GM23248 (cell line): ENCODE measurements at places on chromosomes 5 and 9. TPM values are rescaled to one million over a fixed set of nuclear protein-coding genes. Genes with fewer than 3 reads are reported as not detected.

Gene AGXT2
- polyA plus RNA-seq, result not detected in 2 replicates

Gene CYLC2
- polyA plus RNA-seq, result not detected in 2 replicates

Gene BASP1
- polyA plus RNA-seq, result 58.4 and 60.4 TPM in 2 replicates

Gene IL31RA
- 0.08 TPM in 1 of 2 replicates, not detected in the other for polyA plus RNA-seq

Gene CCL27
- 0.48 and 0.50 TPM in 2 replicates for polyA plus RNA-seq

Gene PLAC8L1
- 0.41 and 0.56 TPM in 2 replicates for polyA plus RNA-seq

Gene TPM2
- 3,527 and 3,584 TPM in 2 replicates for polyA plus RNA-seq

Gene TEX10
- 19.6 and 20.9 TPM in 2 replicates for polyA plus RNA-seq

- no peak for DNase-seq
Measured at GRCh38 chr5:19235101-19235584, 752.9 kb downstream of the CDH18 start.

GRCh38 chr5:57486027-57486602 is 3.5 kb upstream of the ACTBL2 start:
- no peak for DNase-seq

DNA sequence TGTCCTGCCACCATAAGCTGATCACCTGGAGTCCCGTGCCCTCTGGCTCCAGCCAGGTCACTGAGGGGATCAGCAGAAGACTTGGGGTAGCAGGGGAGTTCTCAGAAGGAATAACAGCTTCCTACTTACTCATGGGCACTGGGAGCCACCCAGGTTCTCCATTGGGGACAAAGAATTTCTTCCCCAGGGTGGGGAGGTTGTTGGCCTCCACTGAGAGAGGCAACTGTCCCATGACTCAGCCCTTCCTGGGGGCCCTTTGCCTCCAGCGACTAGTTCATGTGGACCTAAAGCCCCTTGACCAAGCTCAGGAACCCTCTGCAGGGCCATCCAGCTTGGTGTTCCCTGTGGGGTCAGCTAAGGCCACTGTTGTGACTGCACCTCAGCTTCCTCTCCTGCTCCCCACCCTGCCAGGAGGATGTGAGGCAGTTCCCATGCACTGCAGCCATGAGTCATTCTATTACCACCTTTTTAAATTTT is 175.0 kb downstream of the AUH start:
- peak; percentile 79 for DNase-seq

DNA sequence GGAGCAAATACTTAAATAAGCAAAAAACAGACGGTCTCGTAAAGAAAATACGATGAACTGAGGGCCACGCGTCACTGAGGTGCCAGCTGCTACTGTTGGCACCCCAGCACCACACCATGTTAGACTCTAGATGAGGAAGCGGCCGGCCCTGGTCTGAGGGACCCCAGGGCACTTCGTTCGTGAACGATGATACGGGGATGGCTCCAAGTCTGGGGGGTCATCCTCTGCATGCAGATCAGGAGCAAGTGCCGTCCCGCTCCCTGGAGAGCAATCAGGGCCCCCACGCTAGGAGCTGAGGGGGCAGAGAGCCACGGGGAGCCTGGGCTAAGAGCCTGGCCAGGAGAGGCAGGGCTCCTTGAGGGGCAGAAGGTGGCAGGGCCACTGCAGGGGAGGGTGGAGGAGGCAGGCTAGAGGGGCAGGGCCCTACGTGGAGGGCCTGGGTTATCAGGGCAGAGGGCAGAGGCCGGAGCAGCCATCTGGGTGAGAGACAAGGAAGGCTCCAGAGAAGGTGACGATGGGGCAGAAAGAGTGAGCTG is 24.1 kb downstream of the SARDH start:
- no peak for DNase-seq

GRCh38 chr5:11477786-11478185 is 426.5 kb downstream of the CTNND2 start:
- no peak for DNase-seq

DNA sequence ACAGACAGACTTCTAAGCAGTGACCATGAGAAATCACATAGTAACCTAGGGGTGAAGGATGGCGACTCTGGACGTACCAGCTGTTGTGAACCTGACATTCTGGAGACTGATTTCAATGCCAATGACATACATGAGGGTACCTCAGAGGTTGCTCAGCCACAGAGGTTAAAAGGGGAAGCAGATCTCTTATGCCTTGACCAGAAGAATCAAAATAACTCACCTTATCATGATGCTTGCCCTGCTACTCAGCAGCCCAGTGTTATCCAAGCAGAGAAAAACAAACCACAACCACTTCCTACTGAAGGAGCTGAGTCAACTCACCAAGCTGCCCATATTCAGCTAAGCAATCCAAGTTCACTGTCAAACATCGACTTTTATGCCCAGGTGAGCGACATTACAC is 38.0 kb upstream of the CCDC152 start:
- no peak for DNase-seq

- DNase-seq, result no peak
Measured at GRCh38 chr9:70262366-70262765, 3.6 kb downstream of the SMC5 start.

DNA sequence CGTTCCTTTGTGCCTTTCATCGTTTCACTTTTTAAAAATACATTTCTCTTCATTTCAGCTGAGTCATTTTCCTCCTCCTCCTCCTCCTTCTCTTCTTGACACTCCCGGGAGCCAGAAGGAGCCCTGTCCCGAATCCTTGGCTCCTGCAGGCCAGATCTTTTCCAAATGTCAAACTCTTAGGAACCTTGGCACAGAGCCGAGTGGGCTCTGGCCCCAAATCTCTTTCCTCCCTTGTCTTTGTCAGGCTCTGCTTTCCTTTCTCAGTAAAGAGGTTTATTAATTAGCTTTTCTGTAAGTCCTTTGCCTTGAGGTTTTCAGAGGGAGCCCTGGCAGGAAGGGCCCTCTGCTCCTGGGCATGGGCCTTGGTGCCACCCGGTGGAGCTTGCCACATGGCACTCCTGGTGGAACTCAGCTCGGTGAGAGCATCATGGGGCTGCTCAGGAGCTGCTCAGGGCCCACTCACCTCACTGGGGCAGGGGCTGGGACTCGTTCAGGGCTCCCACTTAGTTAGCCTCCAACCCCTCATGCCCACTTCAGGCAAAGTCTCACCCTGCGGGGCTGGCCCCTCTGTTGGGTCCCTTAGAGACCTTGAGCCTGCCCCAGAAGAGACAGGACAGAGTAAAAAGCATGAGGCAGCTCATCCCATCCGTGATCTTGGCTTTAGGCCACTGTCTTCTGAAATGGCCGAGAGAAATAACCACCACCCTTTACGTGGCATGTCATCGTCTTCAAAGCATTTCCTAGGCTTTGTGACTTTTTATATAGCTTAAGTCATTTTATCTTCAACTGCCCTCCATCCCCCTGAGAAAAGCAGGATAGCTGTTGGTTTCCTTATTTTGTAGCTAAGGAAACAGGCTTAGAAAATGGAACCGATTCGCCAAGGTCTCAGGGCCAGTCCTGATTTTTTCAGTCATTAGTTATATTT is 17.1 kb downstream of the STC2 start:
- DNase-seq, result peak; percentile 63

GRCh38 chr5:66551945-66552344 is 44.2 kb upstream of the MAST4 start:
- DNase-seq, result peak; percentile 33

GRCh38 chr5:17878541-17878940 is 244.3 kb downstream of the TAF11L14 start:
- DNase-seq, result no peak

GRCh38 chr5:154475591-154476353 is 2.3 kb downstream of the HAND1 start:
- no peak for DNase-seq

GRCh38 chr5:20017021-20017420 is 29.0 kb upstream of the CDH18 start:
- DNase-seq, result no peak

- DNase-seq, result no peak
Measured at GRCh38 chr9:38380872-38381534, 11.5 kb upstream of the ALDH1B1 start.

DNA sequence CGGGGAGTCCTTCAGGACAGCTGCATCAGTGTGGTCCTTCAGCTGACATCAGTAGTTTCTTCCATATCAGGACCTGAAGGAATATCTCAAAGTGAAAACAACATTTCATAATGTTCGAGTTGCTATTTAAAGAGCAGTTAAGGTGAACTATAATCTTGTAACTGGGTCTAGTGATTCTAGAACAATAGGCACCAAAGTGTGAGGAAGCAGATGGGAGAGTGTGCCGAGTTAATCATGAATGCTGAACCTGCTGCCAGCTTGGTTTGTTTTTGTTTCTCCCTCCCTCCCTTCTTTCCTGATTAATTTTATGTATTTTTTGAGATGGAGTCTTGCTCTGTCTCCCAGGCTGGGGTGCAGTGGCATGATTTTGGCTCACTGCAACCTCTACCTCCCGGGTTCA is 3.6 kb upstream of the PTGR1 start:
- DNase-seq, result no peak

GRCh38 chr9:85079349-85079748 is 409.8 kb downstream of the NTRK2 start:
- DNase-seq, result no peak

GRCh38 chr9:17900606-17901005 is 321.7 kb downstream of the SH3GL2 start:
- DNase-seq, result no peak

- DNase-seq, result peak; percentile 78
Measured at GRCh38 chr5:32869216-32869615, 158.1 kb downstream of the NPR3 start.

DNA sequence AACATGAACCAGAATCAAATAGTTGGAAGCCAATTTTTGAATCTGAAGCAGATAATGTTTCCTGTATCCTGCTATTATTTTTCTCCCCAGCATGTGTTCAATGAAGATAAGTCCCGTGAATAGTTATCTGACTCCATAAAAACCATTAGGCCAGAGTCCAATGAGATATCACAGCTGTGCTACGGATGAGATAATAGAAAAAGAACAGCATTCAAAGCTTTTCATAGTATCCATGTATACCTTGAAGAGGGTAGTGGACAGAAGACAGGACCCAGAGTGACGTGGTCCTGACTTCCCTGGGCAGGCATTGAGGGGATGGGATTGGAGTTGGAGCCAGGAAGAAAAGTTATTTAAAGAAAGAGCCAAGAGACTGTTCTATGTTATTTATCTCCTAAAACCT is 50.7 kb upstream of the C6 start:
- no peak for DNase-seq

- no peak for DNase-seq
Measured at GRCh38 chr9:35774907-35775635, 16.3 kb upstream of the NPR2 start.

DNA sequence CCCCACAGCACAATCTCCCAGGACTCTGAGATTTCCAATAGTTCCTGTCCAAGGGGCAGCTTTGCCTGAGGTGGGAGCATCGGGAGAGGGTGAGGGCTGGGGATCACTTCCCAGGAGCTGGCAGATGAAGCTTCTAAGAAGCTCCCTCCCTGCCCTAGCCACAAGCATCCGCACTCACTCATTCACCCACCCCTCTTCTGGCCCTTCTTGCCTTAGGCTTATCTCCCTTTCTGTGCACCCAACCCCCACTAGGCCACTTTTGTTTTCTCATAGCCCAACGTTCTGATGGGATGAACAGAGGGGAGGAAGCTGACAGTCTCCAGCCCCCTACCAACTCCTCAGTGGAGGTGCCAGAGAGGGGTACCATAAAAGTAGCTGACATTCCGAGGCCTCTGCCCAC is 3.7 kb upstream of the PCDH1 start:
- no peak for DNase-seq

GRCh38 chr5:38697013-38697412 is 140.6 kb upstream of the LIFR start:
- peak; percentile 28 for DNase-seq

GRCh38 chr5:98391921-98392625 is 381.4 kb upstream of the RGMB start:
- no peak for DNase-seq

GRCh38 chr9:124618476-124618875 is 111.3 kb upstream of the NR5A1 start:
- DNase-seq, result no peak

DNA sequence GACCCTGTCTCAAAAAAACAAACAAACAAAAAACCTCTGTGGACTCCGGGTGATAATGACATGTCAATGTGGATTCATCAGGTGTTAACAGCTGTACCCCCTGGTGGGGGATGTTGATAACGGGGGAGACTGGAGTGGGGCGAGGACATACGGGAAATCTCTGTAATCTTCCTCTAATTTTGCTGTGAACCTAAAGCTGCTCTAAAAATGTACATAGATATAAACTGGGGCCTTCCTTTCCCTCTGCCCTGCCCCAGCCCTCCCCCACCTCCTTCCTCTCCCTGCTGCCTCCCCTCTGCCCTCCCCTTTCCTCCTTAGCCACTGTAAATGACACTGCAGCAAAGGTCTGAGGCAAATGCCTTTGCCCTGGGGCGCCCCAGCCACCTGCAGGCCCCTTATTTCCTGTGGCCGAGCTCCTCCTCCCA is 1.4 kb upstream of the CEL start:
- no peak for DNase-seq

- DNase-seq, result no peak
Measured at GRCh38 chr5:127909821-127910220, 173.7 kb upstream of the SLC12A2 start.

DNA sequence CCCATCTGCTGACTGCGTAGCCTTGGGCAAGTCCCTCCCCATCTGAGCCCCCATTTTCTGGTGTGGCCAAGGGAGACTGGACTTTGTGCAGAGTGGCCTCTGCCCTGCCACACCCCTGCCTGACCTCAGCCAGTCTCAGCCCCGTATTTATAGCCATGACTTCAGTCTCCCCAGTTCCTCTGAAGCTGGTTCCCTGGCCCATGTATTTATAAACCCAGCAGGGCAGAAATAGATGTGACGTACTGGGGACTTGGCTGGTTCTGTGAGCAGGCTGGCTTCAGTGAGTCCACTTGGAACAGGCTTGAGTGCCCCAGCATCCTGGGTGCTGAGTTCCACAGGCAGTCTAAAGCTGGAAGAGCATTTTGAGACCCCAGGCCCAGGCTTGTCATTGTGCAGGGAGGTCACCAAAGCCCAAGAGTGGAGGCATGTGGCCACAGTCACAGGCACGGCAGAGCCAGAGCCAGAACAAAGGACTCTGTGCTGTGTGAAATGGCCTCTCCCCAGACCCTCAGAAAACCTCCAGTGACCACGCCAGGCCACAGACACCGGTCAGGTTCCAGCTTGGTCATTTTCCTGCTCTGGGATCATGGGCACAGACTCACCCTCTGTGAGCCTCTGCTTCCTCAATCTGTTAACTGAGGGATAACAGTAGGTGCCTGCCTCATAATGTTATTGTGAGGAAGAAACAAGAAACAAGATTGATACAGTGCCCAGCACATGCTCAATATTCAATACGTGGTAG is 30.4 kb upstream of the SYNPO start:
- DNase-seq, result no peak
